ENCODE measurements at places on chromosomes 4 and X.

DNA sequence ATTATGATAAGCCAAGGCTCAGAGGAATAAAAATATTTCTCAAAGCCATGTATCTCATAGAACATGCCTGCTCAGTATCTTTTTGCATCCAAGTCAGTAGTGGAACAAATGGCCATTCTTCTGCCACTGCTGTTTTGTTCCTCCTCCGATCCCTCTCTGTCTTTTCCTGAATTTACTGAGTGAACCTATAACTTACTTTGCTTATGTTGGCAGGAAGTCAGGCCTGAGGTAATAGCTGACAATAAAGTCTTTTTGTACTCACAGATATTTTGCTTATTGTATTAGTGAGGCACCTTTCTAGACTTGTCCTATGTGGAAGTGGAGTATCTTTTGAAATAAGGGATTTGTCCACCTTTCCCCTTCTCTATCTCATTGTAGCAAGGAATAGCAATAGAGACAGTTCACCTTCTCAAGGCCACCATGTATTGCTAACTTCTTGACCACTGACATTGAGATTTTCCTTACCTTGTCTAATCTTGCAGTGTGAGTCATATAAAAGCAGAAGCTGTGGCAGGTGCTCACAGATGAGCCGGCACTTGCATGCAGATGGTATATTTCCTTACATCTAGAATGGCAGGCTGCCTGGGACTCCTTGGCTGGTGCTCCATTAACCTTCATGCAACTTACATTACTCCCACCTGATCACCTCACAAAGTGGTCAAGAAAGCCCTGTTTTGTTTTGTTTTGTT, 68.2 kb downstream of the AGTR2 start:
- H3K36me3 ChIP-seq = no peaks in the 10 kb centered on the region
- DNase-seq = no peak
- H3K4me3 ChIP-seq = no peak overlapping the region
- H3K27ac ChIP-seq = no peak overlapping the region

- H3K4me1 ChIP-seq = no peaks in the 10 kb centered on the region
- no peaks in the 10 kb centered on the region for H3K27me3 ChIP-seq
- DNase-seq = no peak
- H3K27ac ChIP-seq = no peak overlapping the region
- H3K36me3 ChIP-seq = no peaks in the 10 kb centered on the region
Measured at GRCh38 chr4:169315530-169316343, 45.0 kb upstream of the SH3RF1 start.

- no peak overlapping the region for H3K4me3 ChIP-seq
- H3K27ac ChIP-seq = no peak overlapping the region
- H3K27me3 ChIP-seq = peaks cover 6% of the 10 kb centered on the region
- no peaks in the 10 kb centered on the region for H3K36me3 ChIP-seq
Measured at GRCh38 chr4:57187246-57187645, 77.1 kb upstream of the IGFBP7 start.

DNA sequence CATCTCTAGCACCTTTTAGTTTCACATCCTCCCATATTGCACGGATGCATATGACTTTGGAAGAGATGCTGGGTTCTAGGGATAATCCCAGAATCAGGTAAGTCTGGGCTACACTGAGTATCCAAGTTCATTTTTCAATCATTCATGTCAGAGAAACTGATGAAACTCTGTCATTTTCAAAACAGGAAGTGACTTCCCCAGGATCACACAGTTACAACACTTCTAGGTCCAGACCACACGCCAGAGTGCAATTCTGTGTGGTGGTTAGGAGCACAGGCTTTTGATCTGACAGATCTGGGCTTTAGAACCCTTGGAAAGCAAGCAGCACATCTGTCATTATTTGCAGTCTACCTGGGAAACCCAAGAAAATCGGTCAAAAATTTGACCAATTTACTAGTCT, 52.1 kb upstream of the CDKN2AIP start:
- H3K4me3 ChIP-seq = no peak overlapping the region
- no peaks in the 10 kb centered on the region for H3K36me3 ChIP-seq
- H3K27ac ChIP-seq = no peak overlapping the region
- no peak for DNase-seq

GRCh38 chr4:147104768-147105167, 159.1 kb upstream of the TTC29 start:
- no peak for DNase-seq
- peaks cover 30% of the 10 kb centered on the region for H3K27me3 ChIP-seq
- H3K36me3 ChIP-seq = no peaks in the 10 kb centered on the region
- H3K4me3 ChIP-seq = no peak overlapping the region
- H3K4me1 ChIP-seq = no peaks in the 10 kb centered on the region

DNA sequence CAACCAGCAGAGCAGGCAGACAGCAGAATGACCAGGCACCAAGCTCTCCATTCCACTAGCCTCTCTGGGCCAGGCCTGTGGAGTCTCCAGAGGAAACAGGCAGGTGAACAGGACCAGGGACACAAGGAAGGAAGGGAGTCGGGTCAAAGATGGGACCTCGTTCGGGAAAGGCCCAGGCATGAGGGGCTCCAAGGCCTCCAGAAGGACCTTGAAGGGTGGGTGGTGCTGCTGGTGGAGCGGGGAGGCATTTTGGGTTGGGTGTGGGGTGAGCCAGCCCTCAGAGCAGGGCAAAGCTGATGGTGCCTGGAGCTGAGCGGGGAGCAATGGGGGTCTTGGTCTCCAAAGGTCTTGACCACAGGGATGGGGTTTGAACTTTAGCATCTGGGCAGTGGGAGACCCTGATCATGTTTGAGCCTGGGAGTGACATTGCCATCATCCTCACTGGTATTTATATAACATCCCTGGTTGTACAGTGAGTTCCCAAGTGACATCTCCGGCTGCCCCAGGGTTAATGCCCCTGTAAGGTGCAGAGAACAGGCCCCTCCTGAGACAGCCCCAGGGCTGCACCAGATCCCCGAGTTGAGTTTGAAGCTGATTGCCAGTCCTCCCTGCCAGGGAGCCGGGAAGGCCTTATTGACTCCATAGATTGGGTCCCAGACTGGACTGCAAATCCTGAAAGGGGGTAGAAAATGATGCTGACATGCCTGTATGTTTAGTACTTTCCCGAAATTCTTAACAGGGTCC, 52.7 kb downstream of the PSAPL1 start:
- H3K4me3 ChIP-seq = no peak overlapping the region
- no peaks in the 10 kb centered on the region for H3K4me1 ChIP-seq
- no peaks in the 10 kb centered on the region for H3K36me3 ChIP-seq
- no peak for DNase-seq
- peaks cover 11% of the 10 kb centered on the region for H3K27me3 ChIP-seq

GRCh38 chrX:123169247-123169901, 14.7 kb upstream of the GRIA3 start:
- no peaks in the 10 kb centered on the region for H3K27me3 ChIP-seq
- no peaks in the 10 kb centered on the region for H3K4me1 ChIP-seq
- no peaks in the 10 kb centered on the region for H3K36me3 ChIP-seq
- no peak for DNase-seq

DNA sequence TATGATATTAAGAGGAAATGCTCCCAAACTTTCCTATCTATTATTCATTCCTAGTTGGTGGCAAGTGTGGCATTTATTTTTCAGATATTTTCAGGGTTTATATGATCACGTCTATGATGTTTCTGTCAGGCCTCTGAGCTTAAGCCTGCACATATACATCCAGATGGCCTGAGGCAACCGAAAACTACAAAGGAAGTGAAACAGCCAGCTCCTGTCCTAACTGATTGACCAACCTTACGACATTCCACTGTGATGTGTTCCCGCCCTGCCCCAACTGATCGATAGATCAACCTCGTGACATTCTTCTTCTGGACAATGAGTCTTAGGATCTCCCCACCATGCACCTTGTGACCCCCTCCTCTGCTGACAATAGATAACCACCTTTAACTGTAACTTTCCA, 67.6 kb upstream of the CTSO start:
- no peaks in the 10 kb centered on the region for H3K36me3 ChIP-seq
- H3K27ac ChIP-seq = no peak overlapping the region
- peaks cover 4% of the 10 kb centered on the region for H3K4me1 ChIP-seq
- no peak overlapping the region for H3K4me3 ChIP-seq
- no peak for DNase-seq
- no peaks in the 10 kb centered on the region for H3K27me3 ChIP-seq

GRCh38 chr4:168769416-168769815, 240.6 kb downstream of the CBR4 start:
- no peak overlapping the region for H3K4me3 ChIP-seq
- DNase-seq = no peak
- H3K27ac ChIP-seq = no peak overlapping the region
- H3K36me3 ChIP-seq = no peaks in the 10 kb centered on the region
- peaks cover 14% of the 10 kb centered on the region for H3K27me3 ChIP-seq

DNA sequence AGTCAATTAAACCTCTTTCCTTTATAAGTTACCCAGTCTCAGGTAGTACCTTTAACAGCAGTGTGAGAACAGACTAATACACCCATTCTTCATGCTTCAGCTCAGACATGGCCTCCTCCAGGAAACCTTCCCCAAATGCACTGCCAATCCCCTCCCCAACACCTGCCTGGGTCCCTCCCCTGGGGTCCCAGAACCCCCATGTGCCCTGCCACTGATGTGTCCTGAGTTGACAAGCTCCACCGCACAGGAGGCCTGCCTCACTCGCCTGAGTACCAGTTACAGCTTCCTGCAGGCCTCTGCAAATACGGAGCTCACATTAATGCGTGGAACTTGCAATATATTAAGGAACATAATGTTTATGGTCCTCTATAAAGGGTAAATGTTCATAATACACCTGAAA, 34.9 kb upstream of the CRMP1 start:
- no peak overlapping the region for H3K27ac ChIP-seq
- H3K4me3 ChIP-seq = no peak overlapping the region
- H3K27me3 ChIP-seq = peaks cover 25% of the 10 kb centered on the region
- no peaks in the 10 kb centered on the region for H3K36me3 ChIP-seq
- no peak for DNase-seq

DNA sequence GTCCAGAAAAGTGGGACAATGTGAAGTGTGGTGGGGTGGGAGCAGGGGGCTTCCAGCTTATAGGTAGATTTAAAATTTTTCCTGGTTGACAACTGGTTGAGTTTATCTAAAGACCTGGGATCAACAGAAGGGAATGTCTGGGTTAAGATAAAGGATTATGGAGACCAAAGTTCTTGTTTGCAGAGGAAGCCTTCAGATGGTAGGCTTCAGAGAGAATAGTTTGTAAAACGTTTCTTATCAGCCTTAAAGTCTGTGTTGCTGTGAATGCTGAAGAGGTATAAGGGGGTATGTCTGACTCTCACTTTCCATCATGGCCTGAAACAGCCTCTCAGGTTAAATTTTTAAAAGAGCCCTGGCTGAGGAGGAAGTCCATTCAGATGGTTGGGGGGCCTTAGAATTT, 20.5 kb downstream of the MGST2 start:
- H3K4me3 ChIP-seq = no peak overlapping the region
- no peaks in the 10 kb centered on the region for H3K4me1 ChIP-seq
- H3K27ac ChIP-seq = no peak overlapping the region
- peaks cover 11% of the 10 kb centered on the region for H3K36me3 ChIP-seq
- no peaks in the 10 kb centered on the region for H3K27me3 ChIP-seq
- DNase-seq = no peak

DNA sequence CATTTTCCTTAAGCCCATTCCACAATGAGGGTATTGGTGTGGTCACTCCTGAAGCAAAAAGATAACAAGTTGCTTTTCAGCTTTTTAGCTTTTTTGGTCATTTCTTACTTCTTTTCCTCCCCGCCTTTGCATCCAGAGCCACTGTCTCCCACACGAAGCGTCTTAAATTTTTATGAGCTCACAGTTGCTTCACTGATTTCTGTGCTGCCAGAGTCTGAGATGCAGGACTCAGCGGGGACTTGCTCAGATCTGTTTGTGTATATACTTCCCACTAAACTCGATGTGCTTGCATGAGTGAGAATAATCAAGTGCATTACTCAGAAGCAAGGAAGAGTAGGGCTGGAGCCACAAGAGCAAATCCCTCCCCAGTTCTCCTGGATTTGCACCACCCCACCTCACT, 80.2 kb upstream of the FHL1 start:
- H3K27ac ChIP-seq = no peak overlapping the region
- DNase-seq = no peak
- peaks cover 6% of the 10 kb centered on the region for H3K27me3 ChIP-seq
- H3K4me3 ChIP-seq = no peak overlapping the region
- no peaks in the 10 kb centered on the region for H3K36me3 ChIP-seq

DNA sequence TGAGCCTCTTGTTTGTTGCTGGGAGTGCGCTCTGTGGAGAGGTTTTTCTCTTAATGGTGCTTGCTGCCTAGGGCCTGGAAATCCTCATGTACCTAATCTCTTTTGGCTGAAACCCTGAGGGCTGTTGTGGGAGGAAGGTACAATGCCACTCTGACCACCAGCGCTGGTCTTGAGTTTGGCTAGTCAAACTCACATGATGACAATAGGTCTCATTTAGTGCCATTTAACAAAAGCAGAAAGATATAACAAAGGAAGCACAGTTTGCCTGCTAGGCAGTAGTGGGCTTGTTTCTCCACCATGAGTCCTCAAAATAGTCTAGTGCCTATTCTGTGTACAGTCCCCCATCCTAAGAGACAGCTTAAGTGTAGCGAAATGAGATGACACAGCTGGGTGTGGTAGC, 111.3 kb downstream of the TSPAN7 start:
- peaks cover 9% of the 10 kb centered on the region for H3K27me3 ChIP-seq
- H3K36me3 ChIP-seq = no peaks in the 10 kb centered on the region
- H3K27ac ChIP-seq = no peak overlapping the region

DNA sequence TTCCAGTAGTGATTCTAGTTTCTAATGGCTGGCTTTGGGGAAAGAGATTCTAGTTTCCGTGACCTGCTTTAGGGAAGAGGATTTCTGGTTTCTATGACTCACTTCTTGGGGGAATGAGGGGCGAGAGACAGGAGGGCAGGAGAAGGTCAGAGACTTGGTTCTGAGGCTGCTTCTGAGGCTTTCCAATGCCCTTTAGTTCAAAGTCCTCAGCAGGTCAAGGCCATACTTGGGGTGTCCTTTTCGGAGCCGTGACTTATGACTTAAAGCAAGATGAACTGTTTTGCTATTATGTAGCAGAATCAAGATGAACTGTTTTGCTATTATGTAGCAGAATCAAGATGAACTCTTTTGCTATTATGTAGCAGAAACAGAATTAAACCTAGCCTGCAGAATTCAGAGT, 52.2 kb upstream of the TLR3 start:
- no peak overlapping the region for H3K4me3 ChIP-seq
- no peak for DNase-seq
- no peak overlapping the region for H3K27ac ChIP-seq
- H3K36me3 ChIP-seq = no peaks in the 10 kb centered on the region
- no peaks in the 10 kb centered on the region for H3K4me1 ChIP-seq
- peaks cover 27% of the 10 kb centered on the region for H3K27me3 ChIP-seq

- H3K4me3 ChIP-seq = no peak overlapping the region
- no peaks in the 10 kb centered on the region for H3K27me3 ChIP-seq
- H3K4me1 ChIP-seq = no peaks in the 10 kb centered on the region
- no peak for DNase-seq
- peaks cover 13% of the 10 kb centered on the region for H3K36me3 ChIP-seq
Measured at GRCh38 chr4:106287353-106287969, 28.5 kb downstream of the TBCK start.

DNA sequence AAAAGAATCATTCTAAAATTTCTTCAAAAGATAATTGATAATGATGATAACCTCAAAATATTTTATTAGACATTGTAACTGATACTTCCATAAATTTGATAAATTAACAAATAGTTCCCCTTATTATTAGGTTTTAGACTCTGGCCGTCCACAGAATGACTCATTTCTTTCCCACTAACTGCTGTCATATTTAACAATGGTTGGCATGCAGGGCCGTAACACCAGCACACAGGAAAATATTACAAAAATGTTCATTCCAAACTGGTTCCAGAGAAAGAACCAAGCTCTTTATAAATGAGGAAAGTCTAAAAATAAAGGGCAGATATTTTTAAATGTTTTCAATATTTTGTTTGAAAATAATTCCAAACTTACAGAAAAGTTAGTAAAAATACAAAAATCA, 28.2 kb downstream of the WDFY3 start:
- no peaks in the 10 kb centered on the region for H3K4me1 ChIP-seq
- no peak for DNase-seq
- H3K27ac ChIP-seq = no peak overlapping the region
- no peaks in the 10 kb centered on the region for H3K27me3 ChIP-seq
- H3K36me3 ChIP-seq = no peaks in the 10 kb centered on the region

Measured in stimulated activated naive B cell treated with anti-CD40 and anti-IgM and Interleukin-4, amounts not matched to agents 10 μg/mL and 1 μg/mL and 100 μg/mL, for 72 hours (primary cell).